DND-41 (cell line): ENCODE measurements at places on chromosomes 7 and 10.

GRCh38 chr10:80462981-80463741, 9.1 kb downstream of the TSPAN14 start:
- DNase-seq, result no peak

DNA sequence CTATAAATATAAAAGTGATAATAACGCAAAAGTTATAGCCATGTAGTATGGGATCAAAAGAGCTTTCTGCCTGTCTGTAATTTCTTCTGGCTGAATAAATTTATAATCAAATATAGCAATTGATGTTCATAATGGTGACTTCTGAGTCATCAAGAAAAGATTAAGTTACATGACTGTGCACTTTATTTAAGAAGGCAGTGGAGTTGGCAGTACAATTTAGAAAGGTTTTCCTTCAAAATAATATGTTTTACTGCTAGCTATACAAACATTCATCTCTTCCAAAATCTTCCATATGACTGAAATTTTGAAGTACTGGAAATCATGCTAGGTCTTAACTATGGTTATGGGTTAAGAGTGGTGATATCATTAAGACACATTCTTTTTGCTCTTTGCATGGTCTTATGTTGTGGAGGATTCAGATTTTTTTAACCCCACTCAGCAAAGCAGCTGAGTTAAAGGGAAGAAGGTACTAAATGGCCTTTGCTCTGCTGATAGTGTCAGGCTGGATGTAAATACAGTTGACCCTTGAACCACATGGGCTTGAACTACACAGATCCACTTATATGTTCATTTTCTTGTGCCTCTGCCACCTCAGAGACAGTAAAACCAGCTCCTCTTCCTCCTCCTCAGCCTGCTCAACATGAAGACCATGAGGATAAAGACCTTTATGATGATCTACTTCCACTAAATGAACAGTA, 323.6 kb downstream of the BBS9 start:
- DNase-seq, result no peak

- DNase-seq, result no peak
Observed at GRCh38 chr7:147079083-147079482, 962.5 kb downstream of the CNTNAP2 start.

DNA sequence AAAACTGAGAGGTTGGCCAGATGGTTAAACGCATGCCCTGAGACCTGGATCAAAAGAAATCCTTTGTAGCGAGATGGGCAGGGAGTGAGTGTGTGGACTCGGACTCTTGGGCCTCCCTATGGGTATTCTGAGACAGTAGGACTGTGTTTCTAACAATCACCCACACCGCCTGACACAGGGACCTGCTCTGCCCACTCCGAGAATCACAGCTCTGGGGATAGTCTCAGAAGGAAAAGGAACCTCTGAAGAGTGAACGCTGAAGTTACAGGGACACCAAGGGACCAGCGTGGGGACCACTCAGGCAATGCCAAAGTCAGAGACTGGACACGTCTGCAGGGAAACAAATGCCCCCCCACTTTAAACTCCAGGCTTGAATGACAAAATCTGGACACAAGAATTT, 242.1 kb upstream of the TCERG1L start:
- no peak for DNase-seq

DNA sequence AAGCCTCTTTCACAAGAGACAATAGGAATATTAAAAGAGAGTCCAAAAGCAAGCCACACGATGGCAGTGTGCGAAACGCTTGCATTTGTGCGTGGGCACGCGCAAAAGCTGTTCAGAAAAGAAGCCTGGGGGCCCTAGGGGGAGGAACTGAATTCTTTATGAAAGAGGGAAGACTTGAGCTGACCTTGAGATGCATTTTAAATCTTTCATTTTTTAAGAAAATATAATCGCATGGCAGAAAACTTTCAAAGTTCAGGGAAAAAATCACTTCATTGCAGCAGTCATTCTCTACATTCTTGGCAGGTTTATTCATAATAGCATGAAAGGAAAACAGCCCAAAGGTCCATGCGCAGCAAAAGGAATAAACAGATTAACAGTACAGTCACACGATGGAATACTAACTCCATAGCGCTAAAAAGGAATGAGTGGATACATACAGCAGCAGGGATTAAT, 206.5 kb upstream of the PRKCQ start:
- DNase-seq, result no peak

GRCh38 chr10:101062232-101063049, 652 bp downstream of the KAZALD1 start:
- no peak for DNase-seq

DNA sequence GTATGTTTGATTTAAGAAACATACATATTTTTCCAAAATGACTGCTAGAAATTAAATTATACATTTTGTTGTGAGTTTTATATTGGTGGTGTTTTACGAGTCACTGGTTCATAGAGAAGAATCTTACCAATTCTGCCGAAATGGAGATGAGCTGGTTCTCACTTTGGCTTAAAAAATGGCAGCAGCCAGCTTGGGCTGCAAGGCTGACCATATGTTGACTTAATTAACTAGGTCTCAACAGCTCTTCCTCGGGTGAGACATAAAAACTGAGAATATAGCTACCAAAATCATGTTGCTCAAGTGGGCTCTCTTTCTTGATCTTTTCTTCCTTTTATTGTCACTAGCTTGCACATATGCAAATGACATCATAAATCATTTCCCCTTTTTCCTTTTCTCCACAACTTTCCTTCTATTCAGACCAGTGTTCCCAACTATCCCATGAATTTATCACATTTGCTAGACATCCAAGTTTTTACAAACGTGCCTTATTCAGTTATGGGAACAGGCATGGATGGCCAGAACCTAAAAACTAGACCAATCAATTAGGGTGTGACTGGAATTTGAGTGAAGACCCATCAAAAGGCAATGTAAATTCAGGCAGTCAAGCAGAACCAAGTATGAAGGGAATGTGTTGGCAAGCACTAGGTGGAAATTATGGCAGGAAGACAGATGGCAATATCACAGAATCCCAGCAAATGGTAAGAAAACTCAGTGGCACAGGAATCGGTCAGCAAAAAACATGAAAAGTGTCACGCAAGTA, 6.4 kb upstream of the TSPAN12 start:
- DNase-seq, result no peak

- no peak for DNase-seq
Observed at GRCh38 chr7:140722254-140722653, 25.7 kb downstream of the NDUFB2 start.

DNA sequence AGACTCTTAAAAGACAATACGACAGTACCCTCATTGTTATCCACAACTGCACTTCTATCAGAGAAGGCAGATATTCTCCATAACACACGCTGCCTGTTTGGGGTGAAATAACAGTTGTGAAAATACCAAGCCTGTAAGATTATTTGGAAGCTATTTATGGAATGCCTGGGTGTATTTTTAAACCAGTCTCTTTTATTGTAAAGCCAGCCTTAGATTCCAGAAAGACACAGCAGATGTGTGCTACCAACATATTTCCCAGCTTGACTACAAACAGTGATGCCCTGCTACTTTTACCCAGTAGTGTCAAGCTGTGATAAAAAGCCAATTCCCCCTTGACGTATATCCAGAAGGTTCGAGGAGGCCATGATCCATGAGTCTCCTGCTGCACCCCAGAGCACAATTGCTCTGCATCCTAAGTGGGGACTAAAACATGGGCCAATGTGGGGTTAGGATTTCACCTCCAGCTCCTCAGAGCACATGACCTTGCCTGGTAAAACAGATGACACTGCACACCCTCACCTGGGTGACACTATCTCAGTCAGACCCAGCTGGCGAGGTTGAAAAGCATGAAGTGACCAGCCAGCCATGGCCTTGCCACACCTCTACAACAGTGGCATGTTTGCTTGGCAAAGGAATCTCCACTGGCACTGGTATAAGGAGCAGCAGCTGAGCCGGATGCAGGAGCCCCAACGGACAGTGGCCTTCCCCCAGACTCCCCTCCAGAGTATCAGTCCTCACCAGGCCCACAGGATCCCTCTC, 62.2 kb downstream of the GFRA1 start:
- DNase-seq, result no peak

- peak; percentile 19 for DNase-seq
Observed at GRCh38 chr10:44647877-44648542, 263.1 kb upstream of the CXCL12 start.

DNA sequence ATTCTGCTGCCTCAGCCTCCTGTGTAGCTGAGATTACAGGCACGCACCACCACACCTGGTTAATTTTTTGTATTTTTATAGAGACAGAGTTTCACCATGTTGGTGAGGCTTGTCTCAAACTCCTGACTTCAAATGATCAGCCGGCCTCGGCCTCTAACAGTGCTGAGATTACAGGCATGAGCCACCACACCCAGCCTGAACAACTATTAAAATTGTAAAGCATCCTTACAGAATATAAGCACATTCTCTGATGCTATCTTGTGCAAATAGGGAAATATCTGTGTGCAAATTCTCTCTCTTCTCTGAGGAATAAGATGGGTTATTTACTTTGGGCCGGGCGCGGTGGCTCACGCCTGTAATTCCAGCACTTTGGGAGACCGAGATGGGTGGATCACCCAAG, 12.5 kb downstream of the NUDCD3 start:
- no peak for DNase-seq

DNA sequence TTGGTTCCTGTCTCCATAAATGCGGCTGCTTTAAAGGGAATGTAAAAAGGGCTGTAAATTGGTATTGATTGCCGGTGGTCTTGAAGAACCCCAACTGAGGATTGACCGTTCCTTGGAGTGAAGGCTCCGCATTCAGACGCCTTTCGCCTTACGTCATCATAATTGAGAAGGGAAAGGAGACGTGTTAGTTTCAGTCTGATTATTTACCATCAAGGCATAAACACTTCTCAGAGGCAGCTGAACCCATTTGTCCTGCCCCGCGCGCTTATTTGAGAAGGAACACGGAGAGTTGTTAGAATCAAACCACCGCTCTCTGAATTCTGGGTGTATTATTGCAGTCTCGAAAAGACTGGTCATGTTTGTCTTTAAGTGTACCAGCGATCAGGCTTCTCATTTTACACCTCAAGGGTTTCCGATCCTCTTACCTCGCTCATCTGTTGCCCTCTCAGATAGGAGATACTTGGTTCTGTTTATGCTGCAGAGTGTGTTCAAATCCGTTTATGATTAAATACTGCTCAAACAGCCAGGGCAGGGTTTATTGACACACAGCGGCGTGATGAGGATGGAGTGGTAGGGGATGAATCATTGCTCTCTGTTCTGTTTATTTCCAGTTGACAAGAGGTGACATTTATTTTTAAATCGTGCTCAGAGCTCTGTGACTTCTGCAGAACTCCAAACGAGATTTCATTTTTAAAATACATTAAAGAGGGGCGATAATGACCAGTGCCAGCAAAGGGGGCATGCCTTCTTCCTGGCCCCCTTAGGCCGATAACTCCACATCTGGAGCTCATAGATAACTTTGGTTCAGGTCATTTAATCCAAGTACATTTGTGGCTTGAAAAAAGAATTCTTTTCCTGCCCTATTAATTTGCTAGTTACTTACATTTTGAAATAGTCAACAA, 30.4 kb downstream of the FOXK1 start:
- no peak for DNase-seq

GRCh38 chr10:70459774-70460490, 18.5 kb upstream of the NODAL start:
- no peak for DNase-seq

DNA sequence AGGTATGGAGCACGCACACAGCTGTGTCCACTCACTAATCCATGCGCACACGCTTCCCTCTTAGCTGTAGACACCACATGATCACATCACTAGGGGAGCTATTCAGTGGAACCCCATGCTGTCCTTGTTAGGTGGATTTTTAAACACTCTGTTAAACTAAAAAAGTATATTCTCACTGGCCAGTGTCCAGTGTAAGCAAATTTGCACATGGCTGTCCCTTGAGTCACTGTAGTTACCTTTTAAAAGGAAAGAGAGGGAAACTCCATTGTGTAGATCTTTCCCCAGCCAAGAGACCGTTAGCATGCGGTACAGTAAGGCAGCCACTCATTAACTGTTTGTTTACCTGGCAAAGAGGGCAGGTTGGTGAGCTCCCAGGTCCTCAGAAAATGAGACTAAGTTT, 81.6 kb upstream of the INSYN2A start:
- no peak for DNase-seq

- DNase-seq, result no peak
Observed at GRCh38 chr10:31179091-31179680, 139.8 kb upstream of the ZEB1 start.

- DNase-seq, result no peak
Observed at GRCh38 chr10:32982293-32982709, 24.3 kb upstream of the ITGB1 start.

GRCh38 chr7:83413424-83413823, 235.5 kb downstream of the SEMA3E start:
- DNase-seq, result no peak

DNA sequence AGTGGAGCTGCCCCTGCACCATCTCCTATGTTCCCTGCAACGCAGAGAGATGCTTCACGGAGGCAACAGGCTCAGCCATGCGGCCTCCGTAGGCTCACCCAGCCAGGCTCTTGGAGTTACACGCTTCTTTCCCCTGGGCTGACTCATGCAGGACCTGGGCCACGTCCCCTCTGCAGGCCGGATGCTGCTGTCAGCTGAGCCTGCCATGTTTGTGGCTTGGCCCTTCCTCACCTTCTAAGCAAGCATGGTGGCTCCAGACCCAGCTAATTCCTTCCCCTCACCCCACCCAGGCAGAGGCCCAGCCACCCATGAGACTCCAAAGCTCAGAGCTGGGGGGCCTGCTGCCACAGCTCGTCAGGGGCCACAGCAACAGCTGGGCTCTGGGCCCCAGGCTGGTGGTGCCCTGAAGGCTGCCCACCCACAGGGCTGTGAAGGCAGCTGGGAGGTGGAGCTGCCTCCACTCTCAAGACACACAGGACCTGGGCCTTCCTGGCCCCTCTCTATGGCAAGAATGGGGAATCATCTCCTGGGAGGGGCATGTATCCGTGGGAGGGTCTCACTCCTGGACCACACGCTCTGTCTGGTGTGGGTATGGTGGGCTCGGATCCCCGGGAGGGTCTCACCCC, 219.6 kb downstream of the ELFN1 start:
- DNase-seq, result no peak
